Spleen (tissue), 13 donors: ENCODE measurements at places on chromosomes 4 and X.

DNA sequence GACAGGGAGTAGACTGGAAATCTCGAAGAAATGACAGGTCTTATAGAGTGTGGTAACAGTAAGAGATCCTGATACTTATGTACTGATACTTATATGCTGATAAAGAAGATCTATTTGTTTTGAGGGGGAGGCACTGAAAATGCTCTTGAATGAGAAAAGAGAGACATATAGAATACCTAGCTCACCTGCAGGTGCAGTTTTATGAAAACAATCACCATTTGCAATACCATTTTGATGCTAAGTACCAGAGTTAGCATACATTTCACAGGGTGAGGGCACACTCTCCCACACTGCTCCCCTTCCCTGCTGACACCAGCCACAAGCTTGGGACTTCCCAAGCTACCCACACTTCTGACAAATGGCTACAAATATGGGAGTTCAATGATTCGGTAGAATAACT, 1490.1 kb upstream of the IGFBP7 start:
- no peak for DNase-seq

DNA sequence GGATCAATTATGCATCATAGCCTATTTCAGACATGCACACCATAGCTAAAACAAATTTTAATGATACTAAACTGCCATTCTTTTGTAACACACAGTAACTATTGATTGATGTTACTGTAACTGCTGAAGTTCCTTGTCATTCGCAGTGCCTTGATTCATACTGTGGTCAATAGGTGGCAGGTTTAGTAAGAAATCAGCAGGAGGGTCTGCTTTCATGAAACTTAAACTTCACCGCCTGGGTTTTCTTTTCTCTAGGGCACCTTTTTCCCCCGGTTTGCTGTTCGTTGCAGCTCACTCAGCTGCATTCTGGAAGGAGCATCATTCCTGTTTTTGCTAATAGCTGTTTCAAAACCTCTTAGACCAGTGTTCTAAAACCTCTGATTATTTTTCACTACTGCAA, 88.1 kb downstream of the RPA4 start:
- DNase-seq, result no peak

DNA sequence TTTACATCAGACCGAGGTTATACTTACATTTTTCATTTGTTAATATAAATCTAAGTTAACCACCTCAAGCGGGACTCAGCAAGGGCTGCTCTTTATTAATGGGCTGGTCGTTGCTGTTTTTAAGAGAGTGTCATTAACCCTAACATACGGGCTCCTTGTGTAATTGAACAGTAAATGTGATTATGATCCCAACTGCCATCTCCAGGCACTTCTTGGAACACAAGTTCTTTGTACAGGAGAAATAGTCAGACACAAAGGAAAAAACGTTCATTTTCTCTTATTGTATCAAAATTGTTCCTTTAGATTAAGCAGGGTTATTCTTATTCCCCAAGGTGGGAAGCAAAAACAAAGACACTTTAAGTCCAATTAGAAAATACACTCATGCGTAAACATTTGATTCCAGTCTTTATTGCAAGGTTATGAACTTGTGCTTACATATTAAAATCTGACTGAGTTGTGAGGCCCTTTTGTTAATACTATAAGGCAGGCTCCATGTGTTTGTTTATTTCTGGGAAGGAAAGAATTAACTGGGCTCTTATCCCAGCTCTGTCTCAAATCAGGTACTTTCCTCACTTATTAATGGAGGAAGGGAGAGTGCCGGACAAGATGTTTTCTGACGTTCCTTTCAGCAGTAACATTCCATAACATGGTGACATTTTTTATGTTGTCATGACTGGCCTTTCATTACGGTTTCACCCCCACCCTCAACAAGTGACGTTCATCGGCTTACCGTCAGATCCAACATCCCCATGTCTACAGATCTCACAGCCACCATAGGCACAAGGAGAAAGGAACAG, 95.9 kb downstream of the RASL11B start:
- no peak for DNase-seq

GRCh38 chr4:147480891-147481576, at the start of gene EDNRA:
Gene EDNRA (plus strand): TSS chr4:147481097. CDS start chr4:147485682, 4,585 bp downstream.
- DNase-seq, result no peak

- no peak for DNase-seq
Observed at GRCh38 chrX:17768997-17769396, 31.7 kb downstream of the SCML1 start.

DNA sequence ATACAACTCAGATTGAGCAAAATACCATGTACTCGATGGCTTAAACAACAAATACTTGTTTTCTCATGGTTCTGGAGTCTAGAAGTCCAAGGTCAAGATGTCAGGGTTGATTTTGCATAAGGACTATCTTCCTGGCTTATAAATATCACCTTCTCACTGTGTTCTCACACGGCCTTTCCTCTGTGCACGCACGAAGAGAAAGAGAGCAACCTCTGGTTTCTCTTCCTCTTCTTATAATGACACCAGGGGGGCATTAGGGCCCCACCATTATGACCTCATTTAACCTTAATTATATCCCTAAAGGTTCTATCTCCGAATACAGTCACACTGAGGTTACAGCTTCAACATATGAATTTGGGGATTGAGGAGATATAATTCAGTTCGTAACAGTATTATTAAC, 504.0 kb downstream of the MAGEE1 start:
- DNase-seq, result no peak

DNA sequence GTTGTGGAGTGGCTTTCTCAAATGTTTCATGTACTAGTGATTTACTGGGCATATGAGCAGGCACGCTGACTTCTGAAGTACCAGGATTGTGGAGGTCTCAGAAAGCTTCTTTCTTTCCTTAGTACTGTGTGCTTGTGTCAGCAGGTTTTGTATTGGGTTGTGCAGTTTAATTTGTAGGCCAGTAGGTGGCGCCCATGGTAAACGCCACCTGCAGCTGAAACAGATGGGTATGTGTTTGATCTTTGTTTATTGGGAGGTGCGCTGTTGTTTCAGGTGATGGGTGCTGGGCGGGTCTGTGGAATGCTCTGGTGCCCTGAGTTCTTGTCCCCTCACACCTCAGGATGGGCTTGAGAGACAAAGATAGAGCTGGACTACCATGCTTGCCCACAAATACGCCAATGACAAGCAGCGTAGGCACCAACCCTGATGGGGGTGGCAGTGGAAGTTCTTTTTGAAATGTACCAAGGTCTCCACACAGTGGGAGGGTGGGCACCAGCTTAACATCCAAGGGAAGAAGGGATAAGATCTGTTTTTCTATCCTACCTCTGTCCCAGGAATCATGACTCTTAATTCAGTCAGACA, 141.5 kb downstream of the RPS6KA6 start:
- no peak for DNase-seq

- DNase-seq, result no peak
Observed at GRCh38 chrX:124098089-124098488, 136.6 kb downstream of the STAG2 start.

DNA sequence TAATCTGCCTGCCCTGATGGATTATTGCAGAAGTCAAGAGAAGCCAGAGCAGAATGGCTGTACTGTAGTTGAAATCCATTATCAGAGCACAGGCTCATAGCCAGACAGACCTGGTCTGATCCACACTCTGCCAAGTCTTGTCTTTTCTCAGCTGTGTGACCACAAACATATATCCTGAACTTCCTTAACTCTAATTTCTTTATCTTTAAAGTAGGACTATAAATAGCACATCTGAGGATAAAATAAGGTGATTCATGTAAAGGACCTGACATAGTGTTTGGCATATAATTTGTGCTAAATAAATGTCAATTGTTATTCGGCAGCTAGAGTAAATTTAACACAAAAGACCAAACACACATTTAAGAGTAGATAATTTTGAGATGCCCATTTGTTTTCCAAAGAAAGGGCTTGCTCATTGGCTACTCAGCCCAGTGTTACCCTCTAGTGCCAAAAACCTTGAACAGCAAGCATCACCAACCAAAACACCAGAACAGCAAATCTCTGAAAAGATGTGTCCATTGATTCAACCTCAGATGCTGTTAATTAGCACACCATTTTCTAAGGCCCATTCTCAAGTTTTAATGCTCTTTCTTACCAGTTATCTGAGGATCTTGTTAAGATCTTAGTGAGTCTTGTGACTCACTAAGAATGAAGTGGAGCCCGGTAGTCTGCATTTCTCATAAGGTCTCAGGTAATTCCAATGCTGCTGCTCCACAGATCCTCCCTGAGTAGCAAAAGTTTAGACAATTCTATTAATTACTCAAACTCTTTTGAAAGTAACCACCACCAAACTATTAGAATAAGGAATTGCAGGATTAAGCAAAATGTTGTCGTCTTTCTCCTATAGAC, 108.8 kb downstream of the HHIP start:
- no peak for DNase-seq

DNA sequence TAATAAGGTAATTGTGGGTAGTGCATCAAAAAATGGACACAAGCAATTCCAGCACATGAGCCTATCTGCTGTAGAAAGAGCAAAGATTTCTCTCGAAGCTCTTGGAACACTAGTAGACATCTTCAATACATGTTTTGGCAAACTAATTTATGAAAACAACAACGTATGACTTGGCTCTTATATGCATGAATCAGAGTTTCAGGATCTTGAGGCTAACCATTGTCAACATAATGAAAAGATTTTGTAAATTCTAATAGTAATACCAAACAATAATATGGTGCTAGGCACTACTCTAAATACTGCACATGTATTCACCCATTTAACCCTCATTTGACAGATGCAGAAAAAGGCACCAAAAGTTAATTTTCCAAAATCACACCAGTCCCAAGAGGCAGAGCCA, 25.1 kb upstream of the ANKRD50 start:
- DNase-seq, result no peak

GRCh38 chrX:679291-679979, 48.8 kb downstream of the SHOX start:
- peak; percentile 25 for DNase-seq

DNA sequence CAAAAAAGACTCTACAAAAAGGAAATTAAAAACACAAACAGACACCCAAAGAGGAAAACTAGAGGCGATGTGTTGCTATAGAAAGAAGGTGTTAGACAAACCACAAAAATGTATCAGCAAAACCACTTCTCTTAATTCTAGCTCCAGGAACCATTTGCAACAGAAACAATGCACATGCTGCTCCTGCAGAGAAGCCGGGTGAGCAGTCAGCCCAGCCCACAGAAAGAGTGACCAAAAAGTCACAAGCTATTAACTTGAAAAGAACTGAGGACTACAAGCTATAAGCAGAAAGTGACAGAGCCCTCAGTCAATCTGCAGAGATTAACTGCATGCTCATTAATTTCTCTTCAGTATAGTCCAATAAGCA, 96.2 kb upstream of the KLHL13 start:
- no peak for DNase-seq

GRCh38 chr4:138871555-138871875, 144.1 kb upstream of the NOCT start:
- DNase-seq, result no peak

DNA sequence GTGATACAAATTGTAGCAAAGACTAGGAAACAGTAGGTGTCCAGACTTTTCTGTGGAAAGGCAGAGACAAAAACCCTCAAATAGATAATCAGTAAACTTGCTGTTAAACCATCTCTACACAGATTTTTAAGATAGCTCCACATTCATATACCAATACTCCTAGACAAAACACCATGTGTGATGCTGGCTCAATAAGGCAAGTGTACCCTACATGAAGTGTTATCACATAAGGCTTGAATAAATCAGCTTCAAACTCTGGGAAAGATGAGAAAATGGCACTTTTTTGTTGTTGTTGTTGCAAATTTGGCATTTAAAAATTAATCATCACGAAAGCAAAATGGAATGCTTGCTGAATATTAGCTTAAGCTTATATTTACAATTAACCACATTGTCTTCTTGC, 45.1 kb downstream of the DRD5 start:
- no peak for DNase-seq

DNA sequence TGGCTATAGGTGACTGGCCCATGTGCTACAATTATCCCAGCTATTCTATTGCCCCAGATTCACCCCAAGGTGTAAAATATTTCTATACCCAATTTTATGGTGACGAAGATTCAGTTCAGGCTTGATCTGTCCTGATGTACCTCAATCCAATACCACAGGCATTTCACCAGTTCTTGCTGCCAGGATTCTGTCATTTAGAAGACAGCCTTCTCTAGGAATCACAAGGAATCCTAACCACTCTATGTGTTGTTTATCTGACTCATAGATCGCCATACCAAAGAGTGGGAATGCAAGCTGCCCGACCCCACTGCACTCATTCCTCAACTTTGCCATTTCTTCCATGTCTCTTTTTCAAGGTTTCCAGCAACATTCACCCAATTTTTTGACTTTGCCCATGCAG, 355.0 kb upstream of the EMCN start:
- no peak for DNase-seq

DNA sequence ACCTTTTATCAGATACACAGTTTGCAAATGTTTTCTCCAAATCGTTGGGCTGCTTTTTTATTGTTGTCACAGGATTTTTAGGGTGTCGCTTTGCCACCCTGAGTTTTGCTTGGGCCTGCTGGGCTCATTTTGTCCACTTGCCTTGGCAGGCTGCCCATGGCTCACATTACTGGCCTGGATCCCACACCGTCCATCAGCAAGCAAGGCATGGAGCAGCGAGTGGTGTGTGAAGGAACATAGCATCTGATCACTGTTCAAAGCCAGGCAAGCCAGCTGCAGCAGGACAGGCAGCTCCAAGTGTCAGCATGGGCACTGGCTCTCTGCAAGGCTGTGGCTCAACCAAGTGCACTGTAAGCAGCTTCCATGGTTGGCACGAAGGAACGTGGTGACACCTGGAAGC, 261.4 kb upstream of the TECRL start:
- no peak for DNase-seq

- DNase-seq, result no peak
Observed at GRCh38 chr4:102543030-102543928, 42.1 kb downstream of the NFKB1 start.

DNA sequence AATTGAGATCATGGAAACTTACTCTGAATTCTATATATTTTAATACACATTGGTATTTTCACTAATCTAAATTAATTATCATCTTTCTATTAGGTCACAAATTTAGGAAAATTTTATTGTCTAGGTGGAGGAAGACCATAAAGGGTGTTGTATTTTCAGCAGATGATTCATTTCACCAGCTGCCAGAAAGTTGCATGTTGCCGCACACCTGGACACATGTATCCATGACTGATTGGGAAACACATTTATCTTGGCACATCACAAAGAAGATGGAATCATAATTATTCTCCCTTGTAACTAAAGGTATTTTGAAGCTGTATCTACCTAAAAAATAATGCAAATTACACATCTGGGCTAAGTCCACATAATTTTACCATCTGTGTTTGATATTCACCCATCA, 33.1 kb downstream of the SLC7A11 start:
- no peak for DNase-seq

DNA sequence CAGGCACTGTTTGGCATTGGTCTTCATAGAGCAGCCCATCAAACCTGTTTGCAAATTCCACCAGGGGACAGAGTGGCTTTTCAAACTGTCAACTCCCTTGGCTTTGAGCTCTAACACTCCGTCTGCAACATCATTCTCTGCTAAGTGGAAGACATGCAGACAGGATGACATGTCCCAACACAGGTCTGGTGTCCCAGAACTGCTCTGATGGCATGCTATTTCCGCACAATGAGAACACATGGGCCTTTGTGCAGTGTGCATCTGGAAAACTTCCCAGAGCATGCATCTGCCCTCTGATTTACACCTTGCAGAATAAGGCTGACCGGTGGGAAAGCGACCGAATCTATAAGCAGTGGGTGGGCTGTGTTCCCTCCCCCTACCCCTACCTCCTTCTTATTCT, 212.8 kb upstream of the GYPA start:
- DNase-seq, result no peak

GRCh38 chr4:109826719-109827118, 1.1 kb upstream of the RRH start:
- DNase-seq, result no peak

- DNase-seq, result no peak
Observed at GRCh38 chr4:122728856-122729255, 3.6 kb upstream of the BBS12 start.

GRCh38 chrX:112874614-112875013, 34.0 kb upstream of the AMOT start:
- no peak for DNase-seq
